ENCODE measurements at places on chromosomes 16 and 17. TPM values are rescaled to one million over a fixed set of nuclear protein-coding genes. Genes with fewer than 3 reads are reported as not detected.

NPTX1 gene
- total RNA-seq: 12.0 TPM

PMFBP1 gene
- total RNA-seq: 1.2 TPM

RPH3AL gene
- total RNA-seq: 5.6 TPM

RGS11 gene
- total RNA-seq: 1.1 TPM

FXR2 gene
- total RNA-seq: 26.8 TPM

ZNF750 gene
- total RNA-seq: not detected

RAB34 gene
- total RNA-seq: 237 TPM

Data from H1 (cell line).